NCI-H1092 treated with DMSO at 0.1 percent for 48 hours (cell line): ENCODE measurements at places on chromosomes 7 and 10.

GRCh38 chr10:52780391-52781155 is 8.0 kb upstream of the MBL2 start:
- no peak for DNase-seq

- DNase-seq: no peak
Measured at GRCh38 chr10:71277914-71278665, 41.0 kb upstream of the SLC29A3 start.

GRCh38 chr7:89054361-89054760 is 258.8 kb upstream of the TEX47 start:
- DNase-seq: no peak

DNA sequence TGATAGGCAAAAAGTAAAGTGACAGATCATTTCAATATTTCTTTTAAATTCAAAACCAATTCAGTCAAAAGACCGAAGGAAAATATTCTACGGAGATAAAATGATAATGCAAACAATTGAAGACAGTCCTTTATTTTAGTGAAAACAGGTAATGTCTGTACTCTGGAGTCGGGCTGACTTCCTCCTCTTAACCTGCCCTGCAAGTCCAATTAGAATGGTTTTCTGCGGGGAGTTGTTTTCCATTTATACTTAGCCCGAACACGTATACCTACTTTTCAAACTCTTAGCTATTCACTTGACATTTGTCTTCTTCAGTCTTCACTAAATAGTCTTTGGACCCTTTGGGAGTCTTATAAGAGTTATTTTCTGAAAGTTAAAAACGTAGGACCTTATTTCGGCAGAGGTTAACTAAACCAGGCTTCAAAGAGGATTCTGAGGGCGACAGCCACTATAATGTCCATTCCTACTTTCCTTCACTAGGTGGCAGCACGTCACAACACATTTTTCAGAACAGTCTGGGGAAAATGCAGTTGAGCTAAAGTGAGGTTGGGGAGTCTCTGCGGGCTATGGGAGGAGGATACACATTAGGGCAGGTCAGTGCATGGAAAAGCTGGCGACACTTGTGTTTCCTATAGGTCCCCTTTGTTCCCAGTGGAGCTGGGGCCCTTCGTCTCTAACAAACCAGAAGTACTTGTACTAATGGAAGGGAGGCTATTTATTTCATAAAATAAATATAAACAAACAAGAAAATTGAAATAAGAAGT is 472.0 kb downstream of the KCNMA1 start:
- peak; percentile 69 for DNase-seq

GRCh38 chr10:71946700-71947099 is 17.5 kb upstream of the CHST3 start:
- DNase-seq: no peak
